ENCODE measurements at places on chromosomes 2 and 18.
A peak's percentile ranks its signal among the peaks of the same experiment; 100 is the strongest.

- no peaks in the 10 kb centered on the region for H3K36me3 ChIP-seq
- H3K4me3 ChIP-seq, result no peak overlapping the region
- H3K4me1 ChIP-seq, result peaks cover 78% of the 10 kb centered on the region
- DNase-seq, result no peak
- H3K27me3 ChIP-seq, result no peaks in the 10 kb centered on the region
Observed at GRCh38 chr2:152415231-152415642, 80.3 kb downstream of the FMNL2 start.

DNA sequence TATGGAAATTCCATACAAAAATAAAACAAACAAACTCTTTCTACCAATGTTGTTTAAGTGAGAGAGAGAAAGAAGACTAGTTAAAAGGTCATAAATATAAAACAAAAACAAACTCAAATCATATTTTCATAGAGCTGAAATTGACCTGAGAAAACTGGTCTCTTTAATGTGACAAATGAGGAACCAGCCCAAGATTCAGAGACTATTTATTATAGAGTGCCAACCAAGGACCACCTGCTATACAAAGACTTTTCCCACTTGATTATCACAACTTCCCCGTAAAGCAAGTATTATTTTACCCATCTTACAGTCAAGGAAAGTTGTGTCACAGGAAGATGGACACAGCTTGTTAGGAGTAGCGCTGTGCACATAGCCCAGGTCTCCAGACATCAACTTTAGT is 13.3 kb downstream of the ANKRD44 start:
- no peaks in the 10 kb centered on the region for H3K27me3 ChIP-seq
- H3K4me3 ChIP-seq, result no peak overlapping the region
- DNase-seq, result no peak

DNA sequence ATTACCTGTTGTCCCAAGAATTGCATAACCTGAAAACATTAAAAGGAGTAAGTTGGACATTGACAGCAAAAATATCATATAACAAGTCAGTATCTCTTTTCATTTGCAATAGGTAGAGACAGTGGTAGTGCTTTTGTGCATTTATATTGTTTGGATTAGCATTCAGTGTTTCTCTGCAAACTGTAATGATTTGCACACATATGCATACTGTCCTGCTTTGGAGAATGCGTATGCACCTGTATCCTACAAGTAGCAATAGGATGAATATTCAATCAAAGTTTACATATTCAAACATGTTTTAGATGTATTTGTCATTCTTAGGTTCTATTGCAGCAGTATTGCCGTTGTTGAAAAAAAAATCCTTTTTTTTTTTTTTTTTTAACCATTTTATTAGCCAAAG is 201.9 kb downstream of the ZNF407 start:
- H3K4me1 ChIP-seq, result peaks cover 39% of the 10 kb centered on the region
- no peaks in the 10 kb centered on the region for H3K27me3 ChIP-seq
- no peak overlapping the region for H3K4me3 ChIP-seq
- no peak overlapping the region for H3K27ac ChIP-seq

- no peak overlapping the region for H3K27ac ChIP-seq
- H3K27me3 ChIP-seq, result no peaks in the 10 kb centered on the region
- no peak overlapping the region for H3K4me3 ChIP-seq
- H3K4me1 ChIP-seq, result peaks cover 33% of the 10 kb centered on the region
- no peaks in the 10 kb centered on the region for H3K36me3 ChIP-seq
- DNase-seq, result no peak
Observed at GRCh38 chr2:25512707-25513106, 160.7 kb downstream of the DTNB start.

GRCh38 chr2:239155806-239156480 is 244.9 kb downstream of the HDAC4 start:
- DNase-seq, result no peak
- no peaks in the 10 kb centered on the region for H3K4me1 ChIP-seq
- no peak overlapping the region for H3K27ac ChIP-seq
- H3K27me3 ChIP-seq, result no peaks in the 10 kb centered on the region

DNA sequence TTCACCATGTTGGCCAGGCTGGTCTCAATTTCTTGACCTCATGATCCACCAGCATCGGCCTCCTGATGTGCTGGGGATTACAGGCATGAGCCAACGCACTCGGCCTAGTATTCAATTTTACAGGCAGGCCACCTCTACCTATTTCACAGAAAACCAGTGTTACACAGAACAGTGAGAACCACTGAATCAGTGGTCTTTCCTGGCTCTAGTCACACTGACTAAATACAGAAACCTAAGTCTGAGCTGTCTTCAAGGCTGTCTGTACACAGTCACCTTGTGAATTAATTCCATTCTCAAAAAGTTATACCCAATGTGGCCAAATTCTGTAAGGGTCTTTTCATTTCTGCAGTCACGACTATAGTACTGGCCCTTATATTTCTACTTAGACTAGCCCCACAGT is 3.5 kb downstream of the RNF149 start:
- peak overlapping the region; percentile 93 for H3K27ac ChIP-seq
- no peak for DNase-seq
- peak overlapping the region; percentile 90 for H3K4me3 ChIP-seq
- H3K4me1 ChIP-seq, result peaks cover 44% of the 10 kb centered on the region
- H3K36me3 ChIP-seq, result peaks cover 14% of the 10 kb centered on the region

- H3K27me3 ChIP-seq, result no peaks in the 10 kb centered on the region
- H3K27ac ChIP-seq, result peak overlapping the region; percentile 15
- H3K4me3 ChIP-seq, result no peak overlapping the region
- DNase-seq, result no peak
- no peaks in the 10 kb centered on the region for H3K36me3 ChIP-seq
Observed at GRCh38 chr2:160584972-160585494, 91.4 kb upstream of the RBMS1 start.

DNA sequence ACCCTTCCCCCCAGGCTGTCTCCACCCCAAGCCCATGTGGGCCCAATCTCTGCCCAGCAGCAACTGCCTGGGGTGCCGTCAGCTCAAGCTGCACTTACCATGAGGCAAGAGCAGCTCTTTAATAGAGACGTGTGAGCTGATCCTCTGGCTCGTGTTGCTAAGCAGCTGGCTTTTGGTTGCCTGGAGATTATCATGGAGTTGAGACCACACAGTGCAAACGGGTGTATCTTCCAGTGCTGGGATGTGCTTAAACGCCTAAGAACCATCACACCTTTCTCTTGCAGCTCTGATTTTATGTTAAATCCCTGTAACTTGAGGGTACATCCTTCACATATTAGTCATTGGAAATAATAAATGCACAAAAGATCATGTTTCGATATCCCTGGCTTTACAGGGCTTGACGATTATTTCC is 271.1 kb downstream of the PRKCE start:
- no peaks in the 10 kb centered on the region for H3K36me3 ChIP-seq
- no peak overlapping the region for H3K27ac ChIP-seq
- peaks cover 15% of the 10 kb centered on the region for H3K4me1 ChIP-seq
- no peaks in the 10 kb centered on the region for H3K27me3 ChIP-seq
- no peak overlapping the region for H3K4me3 ChIP-seq
- peak; percentile 3 for DNase-seq

DNA sequence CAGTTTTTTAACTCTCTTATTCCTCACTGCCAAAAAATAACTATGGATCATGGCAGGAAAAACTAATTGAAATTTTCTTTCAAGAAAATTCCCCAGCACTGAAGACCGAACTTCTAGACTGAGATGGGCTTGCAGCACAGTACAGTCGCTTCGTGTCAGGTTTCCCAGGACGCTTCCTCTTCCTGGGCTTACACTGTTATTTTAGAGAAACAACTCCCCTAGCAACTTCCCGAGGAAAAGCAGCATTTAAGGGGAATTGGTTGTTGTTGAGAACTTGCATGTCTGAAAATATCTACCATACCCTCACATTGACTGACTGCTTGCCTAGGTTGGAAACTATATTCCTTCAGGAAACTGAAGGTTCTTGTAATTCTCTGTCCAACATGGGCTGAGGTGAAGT is 95.8 kb downstream of the NOL10 start:
- H3K4me1 ChIP-seq, result peaks cover 26% of the 10 kb centered on the region
- H3K27me3 ChIP-seq, result no peaks in the 10 kb centered on the region
- no peak overlapping the region for H3K4me3 ChIP-seq
- H3K36me3 ChIP-seq, result peaks cover 54% of the 10 kb centered on the region
- H3K27ac ChIP-seq, result no peak overlapping the region

- H3K36me3 ChIP-seq, result no peaks in the 10 kb centered on the region
- no peak for DNase-seq
- peaks cover 1% of the 10 kb centered on the region for H3K27me3 ChIP-seq
- H3K4me1 ChIP-seq, result no peaks in the 10 kb centered on the region
- H3K4me3 ChIP-seq, result no peak overlapping the region
Observed at GRCh38 chr2:14324308-14324707, 308.2 kb upstream of the LRATD1 start.

GRCh38 chr2:205902041-205902899 is 183.7 kb downstream of the INO80D start:
- H3K27me3 ChIP-seq, result peaks cover 24% of the 10 kb centered on the region
- H3K36me3 ChIP-seq, result peaks cover 3% of the 10 kb centered on the region
- H3K4me1 ChIP-seq, result peaks cover 8% of the 10 kb centered on the region
- peak; percentile 38 for DNase-seq
- H3K4me3 ChIP-seq, result peak overlapping the region; percentile 57

GRCh38 chr2:71846669-71847291 is 300.9 kb downstream of the CYP26B1 start:
- DNase-seq, result peak; percentile 62
- 0 out of 2 replicates have a peak overlapping the region, but pooled peaks have one; percentile 14 for H3K27ac ChIP-seq
- no peak overlapping the region for H3K4me3 ChIP-seq
- H3K27me3 ChIP-seq, result peaks cover 5% of the 10 kb centered on the region
- no peaks in the 10 kb centered on the region for H3K36me3 ChIP-seq

DNA sequence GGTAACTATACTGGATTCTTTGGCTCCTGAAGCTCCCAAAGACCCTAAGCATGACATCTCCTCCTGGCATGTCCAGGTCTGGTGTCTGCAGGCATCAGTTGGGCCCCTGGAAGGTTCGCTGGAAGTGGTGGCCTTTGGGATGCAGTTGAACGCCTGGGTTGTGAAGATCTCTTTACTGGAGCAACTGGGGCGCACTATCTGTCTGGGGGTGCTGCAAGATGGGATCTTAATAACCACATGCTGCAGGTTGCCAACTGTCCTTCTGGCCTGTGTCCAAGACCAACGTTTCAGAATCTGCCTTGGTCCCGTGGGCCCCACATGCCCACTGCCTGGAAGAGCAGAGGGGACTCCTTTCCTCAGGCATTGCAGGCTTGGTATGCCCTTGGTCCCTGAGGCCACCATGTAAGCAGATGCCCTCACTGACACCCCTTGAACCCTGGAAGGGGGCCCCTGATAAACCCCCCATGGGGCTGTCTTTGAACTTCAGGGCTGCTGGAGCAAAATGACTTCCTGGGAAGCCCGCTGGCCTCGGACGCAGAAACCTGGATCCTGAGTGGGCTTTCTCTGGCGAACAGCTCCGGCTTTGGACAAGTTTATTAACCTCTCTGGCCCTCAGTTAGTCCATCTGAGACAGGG is 101.9 kb downstream of the TWIST2 start:
- H3K27ac ChIP-seq, result peak overlapping the region; percentile 98
- peaks cover 73% of the 10 kb centered on the region for H3K4me1 ChIP-seq
- no peaks in the 10 kb centered on the region for H3K27me3 ChIP-seq
- H3K36me3 ChIP-seq, result no peaks in the 10 kb centered on the region

GRCh38 chr18:35707674-35708073 is 126.1 kb downstream of the GALNT1 start:
- H3K4me3 ChIP-seq, result no peak overlapping the region
- H3K4me1 ChIP-seq, result peaks cover 28% of the 10 kb centered on the region
- peaks cover 11% of the 10 kb centered on the region for H3K36me3 ChIP-seq
- DNase-seq, result no peak
- H3K27me3 ChIP-seq, result no peaks in the 10 kb centered on the region

DNA sequence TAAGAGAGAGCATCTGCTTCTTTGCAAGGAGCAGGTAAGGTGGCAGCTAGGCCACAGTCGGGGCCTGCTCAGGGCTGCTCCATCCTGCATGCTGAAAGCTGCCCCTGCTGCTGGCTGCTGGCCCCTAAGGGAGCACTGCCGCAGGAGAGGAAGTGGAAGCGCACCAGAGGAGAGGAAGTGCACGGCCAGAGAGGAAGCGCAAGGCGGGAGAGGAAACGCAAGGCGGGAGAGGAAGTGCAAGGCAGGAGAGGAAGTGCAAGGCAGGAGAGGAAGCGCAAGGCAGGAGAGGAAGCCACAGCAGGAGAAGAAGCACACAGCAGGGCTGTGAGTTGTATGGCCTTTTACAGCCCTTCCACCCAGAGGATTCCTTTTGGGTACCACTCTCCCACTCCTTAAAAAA is 539.0 kb upstream of the TNP1 start:
- H3K36me3 ChIP-seq, result no peaks in the 10 kb centered on the region
- H3K27me3 ChIP-seq, result peaks cover 2% of the 10 kb centered on the region
- no peak overlapping the region for H3K4me3 ChIP-seq
- no peak for DNase-seq
- H3K27ac ChIP-seq, result peak overlapping the region; percentile 73

DNA sequence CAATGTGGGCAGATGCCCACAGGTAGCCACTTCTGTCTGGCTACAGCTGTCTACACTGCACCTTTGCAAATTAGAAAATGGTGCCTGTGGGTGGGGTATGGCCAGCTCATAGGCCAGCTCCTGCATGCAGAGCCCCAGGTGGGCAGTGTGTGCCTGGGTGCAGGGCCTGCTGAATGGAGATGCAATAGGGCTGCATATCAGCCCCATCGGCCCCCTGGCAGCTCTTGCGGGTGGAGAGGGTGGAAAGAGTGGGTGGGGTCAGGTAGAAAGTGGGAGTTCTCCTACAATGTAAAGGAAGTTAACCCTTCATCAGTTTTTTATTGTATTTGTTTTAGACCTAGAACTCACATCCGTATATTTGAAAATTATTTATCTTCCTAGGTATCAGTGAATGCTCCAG is 37.1 kb downstream of the FBLN7 start:
- H3K27ac ChIP-seq, result no peak overlapping the region
- peaks cover 2% of the 10 kb centered on the region for H3K27me3 ChIP-seq
- no peak overlapping the region for H3K4me3 ChIP-seq
- no peak for DNase-seq
- peaks cover 6% of the 10 kb centered on the region for H3K36me3 ChIP-seq

GRCh38 chr2:5696404-5696944 is 4.3 kb downstream of the SOX11 start:
- no peaks in the 10 kb centered on the region for H3K4me1 ChIP-seq
- H3K27me3 ChIP-seq, result peaks cover 2% of the 10 kb centered on the region
- no peak overlapping the region for H3K4me3 ChIP-seq
- no peak overlapping the region for H3K27ac ChIP-seq

GRCh38 chr2:220703279-220703678 is 868.8 kb downstream of the EPHA4 start:
- peak overlapping the region; percentile 36 for H3K4me3 ChIP-seq
- peaks cover 10% of the 10 kb centered on the region for H3K36me3 ChIP-seq
- H3K27me3 ChIP-seq, result no peaks in the 10 kb centered on the region
- H3K27ac ChIP-seq, result peak overlapping the region; percentile 6
- peak; percentile 29 for DNase-seq

GRCh38 chr2:104976603-104977120 is 61.2 kb upstream of the MRPS9 start:
- H3K36me3 ChIP-seq, result no peaks in the 10 kb centered on the region
- no peak for DNase-seq
- no peaks in the 10 kb centered on the region for H3K4me1 ChIP-seq
- no peak overlapping the region for H3K27ac ChIP-seq
- no peak overlapping the region for H3K4me3 ChIP-seq

DNA sequence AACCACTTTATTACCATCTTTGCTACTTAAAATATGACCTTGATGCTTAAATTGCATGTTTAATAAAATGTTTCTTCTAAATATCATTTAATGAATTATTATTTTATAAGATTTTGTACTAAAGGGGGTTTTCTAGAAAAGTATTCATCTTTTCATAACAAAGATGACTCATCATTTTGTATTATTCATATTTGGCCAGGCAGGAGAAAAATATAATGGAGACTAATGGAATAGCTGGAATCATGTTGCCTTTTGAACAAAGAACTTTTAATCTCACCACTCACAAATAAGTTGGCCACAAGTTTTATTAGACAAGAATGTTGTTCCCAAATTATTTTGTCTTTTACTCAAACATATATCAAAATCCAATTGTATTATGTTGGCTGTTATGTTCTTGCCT is 882.4 kb downstream of the DSC3 start:
- no peaks in the 10 kb centered on the region for H3K36me3 ChIP-seq
- no peak overlapping the region for H3K27ac ChIP-seq
- no peaks in the 10 kb centered on the region for H3K4me1 ChIP-seq
- no peak overlapping the region for H3K4me3 ChIP-seq
- DNase-seq, result no peak

All from HFFc6 (cell line).